ENCODE measurements at places on chromosomes 6 and 20.

- no peak for DNase-seq
Measured at GRCh38 chr20:53302695-53303412, 290.8 kb downstream of the ZNF217 start.

DNA sequence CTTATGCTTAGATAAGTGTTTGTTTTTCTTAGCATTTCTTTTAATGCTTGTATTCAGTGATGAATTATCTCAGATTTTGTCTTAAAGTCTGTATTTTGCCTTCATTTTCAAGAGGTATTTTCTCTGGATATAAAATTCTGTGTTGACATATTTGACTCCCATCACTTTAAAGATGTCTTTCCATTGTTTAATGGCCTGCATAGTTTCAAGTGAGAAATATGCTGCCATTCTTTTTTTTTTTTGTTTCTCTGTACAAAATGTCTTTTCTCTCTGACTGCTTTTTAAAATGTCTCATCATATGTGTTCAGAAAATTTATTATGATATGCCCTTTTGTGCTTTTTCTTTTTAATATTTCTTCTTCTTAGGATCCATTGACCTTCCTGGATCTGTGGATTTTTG lies 578.0 kb upstream of the NOX3 start:
- no peak for DNase-seq

DNA sequence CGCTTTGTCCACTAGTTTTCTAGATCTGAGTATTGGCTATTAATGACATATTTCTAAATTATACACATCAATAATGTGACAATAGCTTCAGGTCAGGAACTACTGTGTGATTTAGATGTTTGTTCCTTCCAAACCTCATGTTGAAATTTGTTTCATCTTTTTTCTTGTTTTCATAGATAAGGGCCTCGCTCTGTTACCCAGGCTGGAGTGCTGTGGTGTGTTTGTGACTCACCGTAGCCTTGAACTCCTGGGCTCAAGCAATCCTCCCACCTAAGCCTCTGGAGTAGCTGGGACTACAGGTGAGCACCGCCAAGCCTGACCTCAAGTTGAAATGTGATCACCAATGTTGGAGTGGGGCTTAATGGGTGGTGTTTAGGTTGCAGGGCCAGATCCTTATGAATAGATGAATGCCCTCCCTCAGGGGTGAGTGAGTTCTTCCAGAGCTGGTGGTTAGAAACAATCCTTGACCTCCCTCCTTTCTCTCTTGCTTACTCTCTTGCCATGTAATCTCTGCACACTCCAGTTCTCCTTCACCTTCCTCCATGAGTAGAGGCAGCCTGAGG lies 5.9 kb upstream of the NQO2 start:
- DNase-seq, result no peak

GRCh38 chr20:58993332-58994248 lies 12.5 kb downstream of the NELFCD start:
- DNase-seq, result no peak

GRCh38 chr6:153625089-153625488 lies 414.0 kb upstream of the OPRM1 start:
- no peak for DNase-seq

- no peak for DNase-seq
Measured at GRCh38 chr6:90492798-90493197, 94.1 kb downstream of the MAP3K7 start.

- DNase-seq, result no peak
Measured at GRCh38 chr20:34512955-34513419, 3.2 kb upstream of the DYNLRB1 start.

DNA sequence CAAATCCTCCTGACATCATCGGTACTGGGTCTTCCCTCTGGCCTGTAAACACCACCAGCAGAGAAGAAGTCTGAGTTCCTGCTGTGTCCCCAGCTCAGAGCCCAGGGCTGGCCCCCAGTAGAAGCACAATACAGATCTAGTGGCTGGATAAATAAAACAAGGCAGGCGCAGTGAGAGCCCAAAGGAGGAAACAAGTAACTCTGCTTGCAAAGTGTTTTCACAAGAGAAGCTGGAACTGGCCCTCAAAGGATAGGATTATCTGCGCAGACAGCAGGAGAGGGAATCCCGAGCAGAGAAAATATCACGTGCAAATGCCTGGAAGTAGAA lies 205.1 kb downstream of the ZDHHC14 start:
- no peak for DNase-seq

- no peak for DNase-seq
Measured at GRCh38 chr6:113488812-113489685, 368.1 kb upstream of the MARCKS start.

- no peak for DNase-seq
Measured at GRCh38 chr20:50320901-50321796, 130.5 kb downstream of the CEBPB start.

GRCh38 chr6:4155848-4156466 lies 20.6 kb upstream of the ECI2 start:
- peak; percentile 60 for DNase-seq

GRCh38 chr6:33717934-33718455 lies 6.5 kb upstream of the UQCC2 start:
- no peak for DNase-seq

- no peak for DNase-seq
Measured at GRCh38 chr6:81708113-81708699, 44.3 kb downstream of the TENT5A start.

DNA sequence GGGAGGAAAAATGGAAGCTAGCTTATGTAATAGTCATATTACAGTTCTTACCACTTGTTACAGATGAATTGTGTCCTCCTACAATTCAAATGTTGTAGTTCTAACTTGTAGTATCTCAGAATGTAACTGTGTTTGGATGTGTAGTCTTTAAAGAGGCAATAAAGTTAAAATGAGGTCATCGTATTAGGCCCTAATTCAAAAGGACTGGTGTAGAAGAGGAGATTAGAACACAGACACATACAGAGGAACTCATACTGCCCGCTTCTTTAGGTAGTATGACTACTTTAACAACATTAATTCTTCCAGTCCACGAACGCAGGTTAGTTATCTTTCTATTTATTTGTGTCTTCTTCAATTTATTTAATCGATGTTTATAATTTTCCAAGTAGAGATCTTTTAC lies 46.5 kb upstream of the TPD52L1 start:
- no peak for DNase-seq
